MM.1S (cell line): ENCODE measurements at places on chromosomes 16 and 17.

DNA sequence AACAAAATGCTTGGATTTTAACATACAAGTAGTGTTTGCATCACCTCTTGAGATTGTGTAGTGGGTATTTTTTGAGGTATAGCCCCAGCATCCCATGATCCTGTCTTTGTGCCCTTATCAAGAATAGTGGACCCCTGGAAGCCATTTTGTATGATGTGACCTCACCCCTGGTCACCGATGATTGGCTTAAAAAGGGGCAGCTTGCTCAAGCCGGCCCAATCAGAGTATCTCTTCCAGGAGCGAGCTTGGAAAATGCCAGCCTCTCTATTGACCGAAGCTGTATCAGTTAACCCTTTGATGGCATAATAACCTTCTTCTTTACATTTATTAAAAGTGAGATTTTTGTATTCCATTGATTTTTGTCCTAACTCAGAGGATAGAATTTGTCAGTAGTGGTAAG, 55.5 kb upstream of the FAM20A start:
- H3K27me3 ChIP-seq: no peaks in the 10 kb centered on the region
- no peaks in the 10 kb centered on the region for H3K4me1 ChIP-seq
- no peak for DNase-seq
- H3K4me3 ChIP-seq: no peak overlapping the region
- H3K27ac ChIP-seq: no peak overlapping the region
- no peaks in the 10 kb centered on the region for H3K36me3 ChIP-seq

DNA sequence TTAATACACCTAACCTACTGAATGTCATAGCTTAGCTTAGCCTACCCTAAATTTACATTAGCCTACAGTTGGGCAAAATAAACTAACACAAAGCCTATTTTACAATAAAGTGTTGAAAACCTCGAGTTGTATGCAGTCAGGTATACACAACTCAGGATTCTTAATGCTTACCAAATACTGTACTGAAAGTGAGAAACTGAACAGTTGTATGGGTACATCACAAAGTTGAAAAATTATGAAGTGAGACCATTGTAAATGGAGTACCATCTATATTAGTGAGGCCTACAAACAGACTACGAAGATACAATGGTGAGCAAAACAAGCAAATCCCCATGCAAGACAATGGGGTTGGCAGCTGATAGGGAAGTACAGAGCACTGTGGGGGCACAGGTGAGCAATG, 79.7 kb downstream of the VAT1L start:
- no peak for DNase-seq
- no peaks in the 10 kb centered on the region for H3K27me3 ChIP-seq
- H3K27ac ChIP-seq: peak overlapping the region; percentile 75
- no peaks in the 10 kb centered on the region for H3K36me3 ChIP-seq
- H3K4me3 ChIP-seq: no peak overlapping the region
- H3K4me1 ChIP-seq: peaks cover 15% of the 10 kb centered on the region

DNA sequence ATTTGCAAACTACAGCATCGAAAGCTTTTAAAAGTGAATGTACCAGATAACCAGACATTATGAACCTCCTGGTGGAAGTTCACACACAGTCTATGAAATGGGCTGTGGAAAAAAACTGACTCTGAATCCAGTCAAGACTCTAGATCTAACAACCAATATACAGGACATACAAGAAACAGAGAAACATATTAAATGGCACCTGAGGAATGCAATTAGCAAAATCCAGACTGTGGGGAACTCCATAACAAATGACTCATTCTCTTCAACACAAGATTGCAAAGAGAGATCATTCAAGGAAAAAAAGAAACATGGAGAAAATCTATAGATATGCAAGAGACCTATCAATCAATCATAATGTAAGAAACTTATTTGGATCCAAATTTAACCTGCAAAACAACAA, 119.0 kb downstream of the MYO1D start:
- H3K4me3 ChIP-seq: no peak overlapping the region
- H3K27me3 ChIP-seq: no peaks in the 10 kb centered on the region
- no peaks in the 10 kb centered on the region for H3K36me3 ChIP-seq
- H3K4me1 ChIP-seq: no peaks in the 10 kb centered on the region
- DNase-seq: no peak

DNA sequence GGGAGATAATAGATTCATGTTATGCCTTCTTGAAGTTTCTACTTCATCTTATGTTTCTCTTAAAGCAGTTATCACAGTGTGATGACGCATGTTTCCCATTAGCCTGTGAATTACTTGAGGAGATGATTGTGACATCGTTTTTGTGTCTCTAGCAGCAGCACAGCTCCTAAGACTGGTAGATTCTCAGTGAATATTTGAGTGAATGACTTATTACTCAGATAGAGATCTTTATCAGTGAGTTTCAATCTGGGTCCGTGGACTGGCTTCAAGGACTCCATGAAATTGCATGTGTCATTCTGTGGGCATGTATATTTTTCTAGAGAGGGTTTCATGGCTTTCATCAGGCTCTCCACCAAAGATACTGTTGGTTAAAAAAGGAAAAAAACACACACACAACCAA, 29.9 kb downstream of the YPEL2 start:
- no peaks in the 10 kb centered on the region for H3K27me3 ChIP-seq
- no peak overlapping the region for H3K4me3 ChIP-seq
- H3K36me3 ChIP-seq: no peaks in the 10 kb centered on the region
- peak overlapping the region; percentile 63; the same call in 1 of the 2 replicates for H3K27ac ChIP-seq

GRCh38 chr16:450385-450784, 24.9 kb downstream of the RAB11FIP3 start:
- H3K27me3 ChIP-seq: no peaks in the 10 kb centered on the region
- H3K27ac ChIP-seq: no peak overlapping the region
- DNase-seq: no peak
- no peaks in the 10 kb centered on the region for H3K4me1 ChIP-seq
- no peaks in the 10 kb centered on the region for H3K36me3 ChIP-seq
- H3K4me3 ChIP-seq: no peak overlapping the region

DNA sequence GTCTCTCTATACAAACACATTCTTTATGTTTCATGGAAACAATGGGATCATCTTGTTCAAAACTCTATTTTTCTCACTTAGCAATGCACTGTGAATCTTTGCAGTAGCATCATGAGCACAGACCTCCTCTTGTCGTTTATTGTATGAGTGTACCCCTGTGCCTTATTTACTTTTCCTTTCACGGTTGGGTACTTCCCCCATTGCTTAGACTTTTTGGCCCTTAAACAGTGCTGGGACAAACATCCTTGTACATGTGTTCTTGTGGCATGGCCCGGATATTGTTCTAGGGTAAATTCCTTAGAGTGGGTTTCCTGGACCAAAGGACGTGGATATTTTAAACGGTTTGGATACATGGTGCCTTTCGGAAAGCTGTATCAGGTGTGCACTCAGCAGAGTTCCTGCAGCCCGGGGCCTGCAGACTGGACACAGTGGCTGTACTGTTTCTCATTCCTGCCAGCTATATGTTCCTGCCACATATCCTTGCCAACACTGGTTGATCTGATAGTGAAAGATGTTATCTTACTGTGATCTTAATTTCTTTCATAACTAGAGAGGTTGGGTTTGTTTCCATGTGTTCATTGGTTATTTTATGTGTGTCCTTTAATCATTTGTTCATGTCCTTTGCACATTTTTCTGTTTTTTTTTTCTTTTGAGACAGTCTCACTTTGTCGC, 111.1 kb downstream of the OR1D5 start:
- H3K27ac ChIP-seq: no peak overlapping the region
- H3K4me1 ChIP-seq: no peaks in the 10 kb centered on the region
- H3K36me3 ChIP-seq: no peaks in the 10 kb centered on the region
- peaks cover 38% of the 10 kb centered on the region for H3K27me3 ChIP-seq
- no peak for DNase-seq

- peaks cover 53% of the 10 kb centered on the region for H3K4me1 ChIP-seq
- H3K27me3 ChIP-seq: no peaks in the 10 kb centered on the region
- peak overlapping the region; percentile 95 for H3K27ac ChIP-seq
Measured at GRCh38 chr16:84088695-84089395, 27.9 kb downstream of the MBTPS1 start.

DNA sequence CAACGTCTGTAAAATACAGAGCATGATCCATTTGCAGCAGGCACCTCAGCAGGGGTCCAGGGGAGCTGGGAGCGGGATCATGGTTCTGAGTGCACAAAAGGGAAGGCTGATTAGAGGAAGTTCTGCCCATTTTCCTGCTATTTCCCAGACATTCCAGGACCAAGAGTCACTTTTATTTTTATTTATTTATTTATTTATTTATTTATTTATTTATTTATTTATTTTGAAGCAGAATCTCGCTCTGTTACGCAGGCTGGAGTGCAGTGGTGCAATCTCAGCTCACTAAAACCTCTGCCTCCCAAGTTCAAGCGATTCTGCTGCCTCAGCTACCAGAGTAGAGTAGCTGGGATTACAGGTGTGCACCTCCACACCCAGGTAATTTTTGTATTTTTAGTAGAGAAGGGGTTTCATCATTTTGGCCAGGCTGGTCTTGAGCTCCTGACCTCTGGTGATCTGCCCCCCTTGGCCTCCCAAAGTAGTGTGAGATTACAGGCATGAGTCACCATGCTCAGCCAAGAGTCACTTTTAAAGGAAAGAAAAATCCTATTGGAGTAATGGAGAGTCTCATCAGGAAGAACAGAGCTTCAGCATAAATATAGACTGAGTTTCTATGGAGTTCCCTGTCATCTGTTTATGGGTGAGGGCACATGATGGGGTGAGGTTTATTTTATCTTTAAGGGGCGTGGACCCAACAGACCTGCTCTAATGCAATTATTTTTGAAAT, 355.2 kb downstream of the HAPSTR1 start:
- no peak overlapping the region for H3K27ac ChIP-seq
- no peaks in the 10 kb centered on the region for H3K27me3 ChIP-seq
- no peaks in the 10 kb centered on the region for H3K36me3 ChIP-seq
- H3K4me3 ChIP-seq: no peak overlapping the region
- H3K4me1 ChIP-seq: no peaks in the 10 kb centered on the region

- H3K4me3 ChIP-seq: no peak overlapping the region
- H3K27ac ChIP-seq: no peak overlapping the region
- peaks cover 74% of the 10 kb centered on the region for H3K27me3 ChIP-seq
Measured at GRCh38 chr17:36682773-36683172, 81.4 kb downstream of the MRM1 start.

DNA sequence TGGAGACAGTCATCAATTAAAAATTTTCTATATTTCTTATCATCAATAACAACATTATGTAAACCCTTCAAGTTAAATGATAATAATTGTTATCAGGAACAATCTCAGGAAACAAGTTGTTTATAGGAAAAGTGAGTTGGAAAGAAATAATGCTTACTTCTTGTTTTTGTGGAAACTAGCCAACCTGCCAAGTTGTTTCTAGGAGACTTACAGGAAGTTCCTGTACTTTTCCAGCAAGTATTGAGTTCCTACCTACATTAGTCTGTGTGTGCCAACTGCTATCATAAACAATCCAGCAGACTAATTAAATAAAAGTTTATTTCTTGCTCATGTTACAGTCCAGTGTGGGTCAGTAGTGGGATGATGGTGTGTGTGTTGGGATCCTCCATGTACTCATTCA, 1.6 kb upstream of the CCL14 start:
- H3K4me3 ChIP-seq: no peak overlapping the region
- peaks cover 3% of the 10 kb centered on the region for H3K4me1 ChIP-seq
- H3K27me3 ChIP-seq: no peaks in the 10 kb centered on the region
- no peak overlapping the region for H3K27ac ChIP-seq
- DNase-seq: no peak

- H3K27me3 ChIP-seq: no peaks in the 10 kb centered on the region
- DNase-seq: no peak
- H3K36me3 ChIP-seq: no peaks in the 10 kb centered on the region
- H3K4me1 ChIP-seq: no peaks in the 10 kb centered on the region
- no peak overlapping the region for H3K27ac ChIP-seq
Measured at GRCh38 chr16:72974142-72974769, 73.7 kb downstream of the ZFHX3 start.

DNA sequence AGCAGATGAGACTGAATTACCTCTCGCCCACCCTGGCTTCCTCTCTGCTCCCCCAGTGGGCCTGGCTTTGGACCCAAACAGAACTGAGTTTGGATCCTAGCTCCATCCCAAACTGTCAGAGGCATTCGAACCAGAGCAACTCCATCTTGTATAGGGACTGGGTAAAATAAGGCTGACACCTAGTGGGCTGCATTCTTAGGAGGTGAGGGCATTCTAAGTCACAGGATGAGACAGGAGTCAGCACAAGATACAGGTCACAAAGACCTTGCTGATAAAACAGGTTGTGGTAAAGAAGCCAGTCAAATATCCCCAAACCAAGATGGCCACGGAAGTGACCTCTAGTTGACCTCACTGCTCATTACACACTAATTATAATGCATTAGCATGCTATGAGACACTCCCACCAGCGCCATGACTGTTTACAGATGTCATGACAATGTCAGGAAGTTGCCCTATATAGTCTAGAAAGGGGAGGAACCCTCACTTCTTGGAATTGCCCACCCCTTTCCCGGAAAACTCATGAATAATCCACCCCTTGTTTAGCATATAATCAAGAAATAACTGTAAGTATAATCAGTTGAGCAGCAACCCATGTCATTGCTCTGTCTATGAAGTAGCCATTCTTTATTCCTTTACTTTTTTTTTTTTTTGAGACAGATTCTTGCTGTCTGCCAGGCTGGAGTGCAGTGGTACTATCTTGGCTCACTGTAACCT, 44.4 kb downstream of the LYRM1 start:
- H3K27me3 ChIP-seq: no peaks in the 10 kb centered on the region
- no peak overlapping the region for H3K27ac ChIP-seq

DNA sequence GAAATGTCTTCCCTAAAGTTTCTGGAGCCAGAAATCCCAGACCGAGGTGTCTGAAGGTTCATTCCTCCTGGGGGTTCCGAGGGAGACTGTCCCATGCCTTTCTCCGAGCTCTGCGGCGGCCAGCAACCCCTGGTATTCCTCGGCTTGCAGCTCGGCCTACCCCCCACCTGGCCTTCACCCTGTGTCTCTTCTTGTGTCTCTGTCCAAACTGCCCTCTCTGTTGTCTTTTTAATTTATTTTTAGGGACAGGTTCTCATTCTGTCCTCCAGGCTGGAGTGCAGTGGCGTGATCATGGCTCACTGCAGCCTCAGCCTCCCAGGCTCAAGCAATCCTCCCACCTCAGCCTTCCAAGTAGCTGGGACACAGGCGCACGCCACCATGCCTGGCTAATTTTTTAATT, 211.7 kb downstream of the SEC14L1 start:
- no peaks in the 10 kb centered on the region for H3K36me3 ChIP-seq
- H3K4me3 ChIP-seq: no peak overlapping the region
- no peaks in the 10 kb centered on the region for H3K27me3 ChIP-seq
- DNase-seq: no peak
